Stimulated activated CD8-positive, alpha-beta memory T cell treated with anti-CD3 and anti-CD28 coated beads, Interleukin-2, amount 100 ng/mL, for 1 hour (primary cell): ENCODE measurements at places on chromosomes 2 and 18.

DNA sequence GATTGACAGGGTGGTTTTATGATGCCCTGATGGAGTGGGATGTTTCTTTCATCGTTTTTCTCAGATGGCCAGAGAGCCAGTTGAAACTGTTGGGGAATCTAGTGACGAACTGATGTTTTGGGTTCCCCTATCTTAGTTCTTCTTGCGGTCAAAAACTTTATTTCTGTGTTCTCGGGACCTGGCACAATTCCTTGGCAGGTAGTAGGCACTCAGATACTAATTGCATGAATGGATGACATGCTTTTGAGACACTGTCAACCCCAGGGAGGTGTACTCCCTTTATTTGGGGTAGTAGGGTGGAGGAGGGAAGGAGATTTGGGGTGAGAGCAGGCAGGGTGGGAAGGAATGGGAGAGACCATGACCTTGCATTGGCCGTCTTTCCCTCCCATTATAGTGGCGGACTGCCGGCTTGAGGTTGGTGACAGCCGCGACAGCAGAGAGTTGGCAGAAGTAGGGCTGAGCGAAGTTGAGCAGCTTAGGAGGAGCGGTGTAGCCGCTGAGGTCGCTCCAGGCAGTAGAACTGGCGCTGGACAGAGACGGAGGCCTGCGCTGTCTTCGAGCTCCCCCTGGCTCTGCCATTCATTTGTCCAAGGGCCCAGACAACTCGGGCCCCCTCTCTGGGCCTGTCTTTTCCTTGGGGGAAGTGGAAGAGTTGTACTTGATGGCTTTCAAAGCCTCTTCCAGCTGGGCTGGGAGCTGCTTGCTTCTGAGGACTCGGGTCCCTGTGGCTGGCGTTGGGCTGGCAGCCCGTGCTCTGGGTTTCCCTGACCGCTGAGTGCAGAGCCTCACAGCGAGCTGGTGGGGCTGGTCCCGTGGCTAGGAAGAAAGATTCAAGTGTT, 2.6 kb downstream of the TET3 start:
- DNase-seq: no peak

DNA sequence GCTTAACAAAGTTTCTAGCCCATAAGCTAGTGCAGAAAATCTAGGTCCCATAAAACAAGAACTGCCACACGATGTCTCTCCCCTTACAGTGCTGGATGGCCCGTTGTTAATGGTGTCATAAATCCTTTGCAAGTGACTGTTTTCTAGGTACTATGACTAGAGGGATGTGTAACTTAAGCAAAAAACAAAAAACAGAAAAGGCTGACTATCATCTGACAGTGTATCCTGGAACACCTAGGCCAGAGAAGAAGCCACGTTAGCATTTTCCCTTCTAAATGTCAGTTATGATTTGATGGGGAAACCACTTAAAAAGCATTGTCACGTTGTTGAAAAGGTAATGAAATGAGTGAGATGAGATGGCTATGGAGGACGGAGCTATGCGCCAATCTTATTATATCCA, 2.4 kb downstream of the CASP8 start:
- no peak for DNase-seq

- no peak for DNase-seq
Observed at GRCh38 chr2:223994562-223995162, 37.4 kb downstream of the MRPL44 start.

DNA sequence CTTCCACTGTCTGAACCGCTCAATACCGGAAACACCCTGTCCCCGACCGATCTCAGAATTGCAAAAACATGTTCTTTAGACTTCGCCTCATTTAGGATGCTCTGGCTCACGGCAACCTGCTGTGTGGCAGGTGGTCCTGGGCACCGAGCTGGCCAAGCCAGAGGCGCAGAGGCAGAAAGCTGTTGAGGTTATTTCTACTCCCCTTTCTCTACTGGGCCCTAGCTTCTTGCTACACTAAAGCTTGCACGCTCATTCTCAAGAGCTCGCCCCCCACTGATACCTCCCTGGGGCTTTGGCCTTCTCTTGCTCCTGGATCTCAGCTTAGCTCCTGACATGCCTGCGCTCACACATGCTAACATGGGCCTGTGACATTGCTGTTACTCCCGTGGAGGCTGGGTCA, 417.4 kb downstream of the LPIN1 start:
- DNase-seq: no peak

- no peak for DNase-seq
Observed at GRCh38 chr2:149877913-149878312, 290.3 kb upstream of the MMADHC start.
